Kidney capillary endothelial cell (primary cell): ENCODE measurements at places on chromosomes 11 and 22.

DNA sequence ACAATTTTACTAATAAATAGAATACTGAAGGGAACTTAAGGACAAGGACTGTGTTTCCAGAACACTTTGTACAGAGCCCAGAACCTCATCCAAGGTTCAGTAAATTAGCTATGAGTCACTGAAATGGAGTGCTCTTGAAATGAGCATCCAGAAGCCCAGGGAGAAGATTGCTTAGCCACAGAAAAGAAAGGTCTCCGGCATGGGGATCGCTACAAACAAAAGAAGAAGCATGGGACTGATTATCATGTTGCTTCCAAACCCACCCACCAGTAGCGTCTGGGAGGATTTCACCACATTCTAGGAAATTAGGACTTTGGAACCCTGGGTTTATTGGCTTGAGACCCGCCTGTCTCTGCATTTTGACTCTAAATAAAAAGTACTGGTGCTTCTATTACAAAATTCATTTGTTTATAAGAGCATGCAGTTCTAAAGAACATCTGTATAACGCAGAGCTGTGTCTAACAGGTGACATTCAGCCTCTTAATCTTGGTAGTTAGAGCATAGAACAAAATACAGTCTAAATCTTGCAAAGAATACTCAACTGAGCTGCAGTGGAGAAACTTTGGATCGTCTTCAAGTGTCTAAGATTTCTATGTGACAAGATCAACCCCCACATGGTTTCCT, 35.9 kb upstream of the SESN3 start:
- DNase-seq, result no peak

GRCh38 chr11:1879342-1879940, 12.3 kb downstream of the PRR33 start:
- no peak for DNase-seq

DNA sequence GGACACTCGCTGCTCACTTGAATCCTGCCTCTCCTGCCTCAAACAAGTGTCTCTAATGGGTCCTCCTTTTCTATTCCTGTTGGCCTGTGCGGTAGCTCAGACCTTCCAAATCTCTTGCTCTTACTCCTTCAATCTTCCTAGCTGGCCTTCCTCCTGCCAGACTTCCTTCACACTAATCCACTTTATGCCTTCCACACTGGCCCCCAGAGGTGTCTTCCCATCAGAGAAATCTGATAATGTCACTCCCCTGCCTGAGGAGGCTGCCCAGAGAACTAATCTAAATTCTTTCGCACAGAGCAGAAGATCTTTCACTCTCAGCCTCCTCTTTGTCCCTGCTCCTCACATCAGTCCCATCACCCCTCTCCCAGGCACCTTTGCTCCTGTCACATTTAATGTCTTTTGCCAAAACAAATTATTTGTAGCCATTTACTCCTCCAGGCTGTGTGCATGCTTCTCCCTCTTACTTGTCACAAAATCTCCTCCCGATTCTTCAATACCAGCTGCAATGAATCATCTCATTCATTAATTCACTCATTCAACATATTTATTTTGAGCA, 175.7 kb downstream of the MAML2 start:
- no peak for DNase-seq

DNA sequence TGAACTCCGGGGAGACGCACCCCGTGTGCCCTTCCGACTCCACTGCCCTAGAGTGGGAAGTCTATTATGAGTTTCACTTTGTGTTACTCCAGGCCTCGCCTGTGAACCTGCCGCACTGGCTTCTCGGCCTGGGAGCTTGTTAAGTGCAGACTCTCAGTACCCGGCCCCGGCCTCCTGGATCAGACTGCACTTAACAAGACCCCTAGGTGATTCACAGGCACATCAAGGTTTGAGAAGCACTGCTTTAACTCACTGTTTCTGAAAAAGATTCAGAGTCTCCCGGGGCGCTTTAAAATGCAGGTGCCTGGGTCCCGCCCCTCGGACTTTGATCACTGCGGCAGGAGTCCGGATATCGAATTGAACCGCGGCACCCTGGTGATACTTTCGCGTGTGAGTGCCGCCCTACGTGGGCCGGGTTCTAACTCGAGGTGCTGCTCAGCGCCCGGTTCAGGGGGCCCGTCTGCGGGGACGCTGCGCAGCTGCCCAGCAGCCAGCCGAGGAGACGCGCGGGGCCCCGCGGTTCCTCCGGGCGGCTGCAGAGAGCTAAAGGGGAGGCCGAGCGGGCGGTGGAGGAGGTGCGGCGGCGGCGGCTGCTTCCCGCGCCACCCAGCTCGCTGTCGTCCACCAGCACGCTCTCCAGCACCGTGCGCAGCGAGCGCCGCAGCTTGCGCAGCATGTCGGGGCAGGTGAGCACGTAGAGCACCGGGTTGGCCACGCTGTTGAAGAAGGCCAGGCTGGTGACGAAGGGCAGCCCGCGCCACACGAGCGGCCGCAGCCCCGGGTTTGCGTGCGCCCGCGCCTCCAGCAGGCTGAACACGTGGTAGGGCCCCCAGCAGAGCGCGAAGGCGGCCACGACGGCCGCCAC, 3.4 kb downstream of the PTGDR2 start:
- DNase-seq, result no peak

- peak; percentile 91 for DNase-seq
These were observed 16.3 kb downstream of the SDHAF2 start for GRCh38 chr11:61446211-61446651.

- no peak for DNase-seq
These were observed 24.4 kb downstream of the NPTXR start for GRCh38 chr22:38819387-38819940.

DNA sequence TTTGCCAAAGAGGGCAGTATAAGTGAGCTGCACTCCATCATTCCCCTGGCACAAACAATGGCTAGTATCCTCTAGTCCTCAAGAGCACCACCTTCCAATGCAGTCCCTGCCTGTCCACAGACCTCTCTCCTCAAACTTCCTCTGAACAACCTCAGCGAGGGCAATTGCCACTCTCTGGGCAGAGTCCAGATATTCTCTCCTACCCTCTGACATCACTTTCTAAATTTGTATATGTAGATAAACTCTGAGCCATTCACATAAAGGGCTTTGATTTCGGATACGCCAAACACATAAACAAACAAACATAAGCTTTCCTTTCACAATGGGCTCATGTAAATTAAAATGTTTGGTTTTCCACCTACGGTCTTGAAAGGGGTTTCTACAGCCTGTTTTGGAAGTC, 3.0 kb upstream of the SLC43A3 start:
- no peak for DNase-seq
